ENCODE measurements at places on chromosomes 11 and 22.

DNA sequence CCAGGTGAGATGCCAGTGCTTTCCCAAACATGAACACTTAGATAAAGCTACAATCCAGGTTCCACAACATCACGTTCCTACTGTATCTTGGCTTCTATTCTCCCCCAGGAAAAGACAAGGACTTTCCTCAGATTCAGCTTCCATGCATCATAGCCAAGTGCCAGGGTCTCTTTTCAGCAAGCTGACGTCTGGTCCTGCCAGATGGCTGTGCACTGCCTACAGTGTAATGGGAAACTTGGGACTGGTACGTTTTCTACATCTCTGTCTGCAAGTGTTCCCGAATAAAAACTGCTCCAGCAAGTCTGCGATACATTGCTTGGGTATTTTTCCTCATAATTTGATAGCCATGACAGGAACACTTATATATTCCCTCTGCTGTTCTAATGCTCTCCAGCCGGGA, 412.5 kb downstream of the FAM181B start:
- no peak for DNase-seq

DNA sequence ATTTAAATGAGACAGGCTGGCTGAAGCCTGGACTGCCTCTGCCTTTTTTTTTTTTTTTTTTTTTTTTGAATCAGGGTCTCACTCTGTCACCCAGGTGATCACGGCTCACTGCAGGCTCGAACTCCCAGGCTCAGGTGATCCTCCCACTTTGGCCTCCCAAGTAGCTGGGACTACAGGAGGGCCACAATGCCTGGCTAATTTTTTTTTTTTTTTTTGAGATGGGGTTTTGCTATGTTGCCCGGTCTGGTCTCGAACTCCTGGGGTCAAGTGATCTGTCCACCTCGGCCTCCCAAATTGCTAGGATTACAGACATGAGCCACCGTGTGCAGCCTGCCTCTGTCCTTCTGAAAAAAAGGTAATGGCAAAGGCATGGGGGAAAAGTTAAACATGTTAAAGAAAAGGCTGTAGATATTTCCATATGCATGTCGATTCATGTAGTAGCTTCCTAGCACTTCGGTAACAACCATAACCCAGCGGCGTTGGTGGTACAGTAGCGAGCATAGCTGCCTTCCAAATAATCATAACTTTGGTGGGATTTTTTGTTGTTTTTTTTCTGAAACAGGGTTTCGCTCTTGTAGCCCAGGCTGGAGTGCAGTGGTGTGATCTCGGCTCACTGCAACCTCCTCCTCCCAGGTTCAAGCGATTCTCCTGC, 48.8 kb downstream of the MCHR1 start:
- DNase-seq: no peak

DNA sequence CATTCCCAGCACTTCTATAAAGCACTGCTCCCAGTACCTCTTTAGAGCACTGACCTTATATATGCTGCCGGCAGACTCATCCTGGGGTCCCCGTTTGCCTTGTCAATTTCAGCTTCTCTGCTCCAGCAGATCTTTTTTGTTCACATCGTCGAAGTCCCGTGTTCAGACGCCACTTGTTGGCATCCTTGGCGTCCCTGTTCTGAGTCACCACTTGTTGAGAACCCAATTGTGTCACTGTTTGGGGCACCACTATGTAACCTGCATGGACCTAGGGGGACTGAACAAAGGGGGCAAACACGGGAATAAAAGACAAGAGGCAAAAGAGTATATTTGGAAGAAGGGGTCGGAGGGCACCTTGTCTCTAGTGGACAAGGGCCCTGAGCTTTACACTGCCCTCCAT, 25.5 kb downstream of the OR10A6 start:
- no peak for DNase-seq

DNA sequence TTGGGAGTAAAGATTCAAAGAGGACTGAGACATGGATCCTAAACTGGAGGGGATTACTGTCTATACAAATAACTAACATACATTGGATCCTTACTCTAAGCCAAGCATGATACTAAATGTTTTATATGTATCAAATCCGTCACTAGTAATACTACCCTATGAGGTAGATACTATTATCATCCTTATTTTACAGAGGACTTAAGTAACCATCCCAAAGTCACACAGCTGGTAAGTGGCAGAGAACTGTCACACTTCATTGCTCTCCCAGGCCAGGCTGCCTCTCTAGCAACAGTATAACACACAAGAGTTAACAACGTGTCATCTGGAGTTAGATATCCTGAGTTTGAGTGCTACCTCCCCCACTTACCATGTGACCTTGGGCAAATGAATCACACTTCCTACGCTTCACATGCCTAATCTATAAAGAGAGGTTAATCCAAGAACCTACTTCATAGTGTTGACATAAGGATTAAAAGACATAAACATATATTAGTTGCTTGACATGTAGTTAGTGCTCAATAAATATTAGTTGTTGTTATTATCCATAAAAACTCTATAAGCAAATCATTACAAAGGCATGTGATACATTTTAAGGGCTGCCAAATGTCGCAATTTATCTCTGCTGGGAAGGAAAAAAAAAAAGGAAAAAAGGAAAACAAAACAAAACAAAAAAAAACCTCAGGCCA, 33.8 kb upstream of the SPON1 start:
- no peak for DNase-seq

DNA sequence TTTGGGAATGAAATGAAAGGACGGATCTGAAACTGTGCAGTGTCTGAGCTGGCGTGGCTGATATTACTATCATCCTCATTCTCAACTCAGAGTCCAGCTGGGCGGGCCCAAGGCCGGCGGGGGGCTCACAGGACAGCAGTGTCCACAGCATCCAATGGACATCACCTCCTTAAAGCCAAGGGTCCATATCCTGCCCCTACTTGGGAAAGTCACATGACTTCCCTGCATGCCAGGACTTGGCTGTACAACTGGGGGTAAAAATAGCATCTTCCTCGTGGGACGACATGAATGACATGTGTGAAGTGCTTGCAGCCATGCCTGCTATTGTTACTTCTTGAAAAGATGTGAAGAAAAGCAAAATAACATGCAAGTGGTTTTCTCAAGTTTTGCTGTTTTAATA, 82.3 kb downstream of the TRMU start:
- DNase-seq: no peak

DNA sequence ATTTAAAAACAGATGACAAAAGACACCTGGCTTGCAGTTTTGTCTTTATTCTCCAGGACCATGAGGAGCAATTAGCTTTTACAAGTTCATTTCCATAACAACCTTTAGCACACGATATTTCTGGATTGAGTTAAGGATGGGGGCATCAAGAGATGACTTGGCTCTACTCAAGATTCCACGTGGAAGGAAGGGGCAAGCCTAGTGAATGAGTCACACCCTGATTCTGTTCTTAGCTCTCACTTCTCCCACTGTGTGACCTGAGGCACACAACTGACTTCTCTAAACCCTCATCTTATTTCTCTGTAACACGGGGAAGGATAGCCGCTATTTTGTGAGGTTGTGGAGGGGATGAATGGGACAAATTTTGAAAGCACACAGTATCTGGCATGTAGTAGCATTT, 185.5 kb downstream of the KIRREL3 start:
- no peak for DNase-seq

DNA sequence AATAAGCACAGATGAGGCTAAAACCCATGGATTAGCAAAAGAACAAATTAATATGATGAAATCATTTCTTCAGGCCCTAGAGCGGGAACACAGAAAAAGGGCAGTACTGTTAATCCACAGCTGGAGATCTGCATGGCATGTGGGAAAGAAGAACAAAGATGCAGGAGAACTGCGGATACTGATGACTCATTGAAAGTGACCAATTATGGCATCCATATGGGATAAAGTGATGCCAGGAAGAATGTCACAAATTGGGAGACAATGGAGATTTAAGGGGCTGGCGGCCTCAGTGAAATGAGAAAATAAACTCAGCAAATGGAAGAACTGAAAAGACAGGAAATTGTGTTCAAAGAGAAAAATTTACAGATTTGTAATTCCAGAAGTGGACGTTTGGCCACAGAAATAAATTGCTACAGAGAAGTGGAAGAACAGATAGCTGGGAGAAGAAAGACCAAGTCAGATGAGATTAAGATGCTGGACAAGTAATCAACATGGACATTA, 39.4 kb downstream of the SIK3 start:
- no peak for DNase-seq

- DNase-seq: no peak
Observed at GRCh38 chr11:100920593-100920992, 209.0 kb downstream of the PGR start.

DNA sequence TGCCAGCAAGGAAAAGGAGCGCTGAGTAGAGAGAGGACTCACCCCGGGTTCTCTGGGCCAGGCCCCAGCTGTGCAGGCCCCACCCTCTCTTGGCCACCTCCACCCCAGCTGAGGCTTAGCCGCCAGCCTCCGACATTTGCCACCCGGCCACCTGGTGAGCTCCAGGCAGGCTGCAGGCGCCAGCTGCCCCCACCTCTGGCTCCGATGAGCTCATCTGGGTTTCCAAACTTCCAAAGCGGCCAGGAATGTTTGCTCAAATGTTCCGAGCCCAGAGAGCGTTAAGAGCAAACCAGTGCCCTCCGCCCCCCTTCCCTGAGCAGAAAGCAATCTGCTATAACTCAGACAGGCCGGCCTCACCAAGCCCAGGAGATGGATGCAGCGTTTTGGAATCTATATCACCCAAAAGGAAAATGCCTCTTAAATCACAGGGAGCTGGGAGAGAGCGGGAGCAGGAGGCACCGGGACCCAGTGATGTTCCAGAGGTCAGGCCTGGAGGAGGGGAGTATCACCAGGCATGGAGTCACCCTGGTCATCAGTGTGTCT, 9.1 kb upstream of the MN1 start:
- no peak for DNase-seq

DNA sequence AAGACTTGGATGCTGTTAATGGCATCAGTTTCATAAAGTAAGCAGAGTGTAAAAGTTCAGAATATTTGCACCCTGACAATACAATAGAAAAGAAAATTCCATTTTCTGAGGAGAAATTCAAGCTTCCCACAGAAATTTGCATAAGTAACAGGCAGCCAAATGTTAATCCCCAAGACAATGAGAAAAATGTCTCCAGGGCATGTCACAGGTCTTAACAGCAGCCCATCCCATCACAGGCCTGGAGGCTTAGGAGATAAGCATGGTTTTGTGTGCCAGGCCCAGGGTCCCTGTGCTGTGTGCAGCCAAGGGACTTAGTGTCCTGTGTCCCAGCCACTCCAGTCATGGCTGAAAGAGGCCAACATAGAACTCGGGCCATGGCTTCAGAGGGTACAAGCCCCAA, 347.6 kb downstream of the LUZP2 start:
- no peak for DNase-seq

DNA sequence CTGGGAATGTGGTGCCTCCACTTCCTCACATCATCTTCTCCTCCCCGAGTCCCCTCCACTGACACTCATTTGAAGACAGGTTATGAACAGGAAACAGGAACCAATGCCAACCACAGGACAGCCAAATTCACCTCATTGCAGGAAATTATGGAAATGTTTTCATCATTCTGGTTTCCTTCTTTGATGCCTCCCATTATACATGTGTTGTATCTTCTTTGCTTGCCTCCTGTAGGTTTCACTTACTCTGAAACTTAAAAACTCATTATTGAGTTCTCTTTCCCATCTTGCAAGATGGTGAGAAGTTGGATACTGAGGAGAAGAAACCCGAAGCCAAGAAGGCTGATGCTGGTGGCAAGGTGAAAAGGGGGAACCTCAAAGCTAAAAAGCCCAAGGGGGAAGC, 108.5 kb downstream of the PHF21B start:
- no peak for DNase-seq

- no peak for DNase-seq
Observed at GRCh38 chr11:71269603-71270511, 17.5 kb upstream of the SHANK2 start.

- DNase-seq: peak; percentile 33
Observed at GRCh38 chr11:65625628-65626342, 10.2 kb downstream of the PCNX3 start.

GRCh38 chr11:30436801-30437200, 113.9 kb downstream of the ARL14EP start:
- DNase-seq: no peak

DNA sequence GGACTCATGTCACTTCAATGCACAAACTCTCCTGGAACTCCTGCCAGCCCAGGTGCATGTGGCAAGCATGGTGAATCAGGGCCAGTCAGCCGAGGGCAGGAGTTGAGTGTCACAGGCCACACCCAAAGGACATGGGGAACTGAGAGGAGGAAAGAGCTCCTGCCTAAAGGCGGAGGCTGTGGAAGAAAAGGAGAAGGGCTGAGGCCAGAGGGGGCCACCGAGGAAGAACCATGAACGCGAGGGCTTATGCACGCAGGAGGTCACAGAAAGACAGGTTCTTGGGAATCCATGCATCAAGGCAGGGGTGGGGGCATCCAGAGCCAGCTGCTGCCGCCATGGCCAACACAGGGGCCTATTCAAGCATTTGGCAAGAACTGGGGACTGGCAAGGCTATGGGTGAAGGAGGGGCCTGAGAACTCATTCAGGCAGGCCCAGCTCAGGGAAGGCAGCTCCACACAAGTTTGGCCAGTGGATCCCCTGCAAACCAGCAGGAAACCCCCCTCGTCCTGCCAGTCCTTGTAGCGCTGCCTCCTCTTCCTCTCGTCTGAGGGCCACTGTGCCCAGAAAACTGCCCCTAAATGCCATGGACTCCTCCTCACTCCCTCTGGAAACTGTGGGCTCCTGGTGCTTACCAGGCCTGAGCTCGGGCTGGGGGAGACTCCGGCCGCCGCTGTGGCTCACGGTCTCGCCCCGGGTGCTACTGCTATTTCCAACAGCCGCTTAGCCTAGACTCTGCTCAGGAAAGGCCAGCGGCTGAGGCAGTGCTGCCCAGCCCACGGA, 15.4 kb downstream of the PPM1F start:
- no peak for DNase-seq

DNA sequence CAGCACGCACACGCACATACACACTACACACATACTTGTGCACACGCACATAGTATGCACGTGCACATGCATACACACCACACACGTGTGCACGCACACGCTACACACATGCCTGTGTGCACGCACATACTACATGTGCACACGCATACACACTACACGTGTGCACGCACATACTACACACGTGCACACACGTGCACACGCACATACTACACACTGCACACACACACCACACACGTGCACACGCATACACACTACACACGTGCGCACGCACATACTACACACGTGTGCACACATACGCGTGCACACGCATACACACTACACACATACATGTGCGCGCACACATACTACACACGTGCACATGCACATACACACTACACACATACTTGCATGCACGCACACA, 19.7 kb upstream of the ARHGAP8 start:
- no peak for DNase-seq

Data from cerebellar nuclear complex (tissue), 1 donor.